Stimulated activated CD8-positive, alpha-beta memory T cell treated with anti-CD3 and anti-CD28 coated beads, Interleukin-15, amount 100 ng/mL, for 48 hours (primary cell): ENCODE measurements at places on chromosomes 7 and 10.

GRCh38 chr7:64888901-64889685, 14.0 kb upstream of the ZNF273 start:
- DNase-seq = no peak

DNA sequence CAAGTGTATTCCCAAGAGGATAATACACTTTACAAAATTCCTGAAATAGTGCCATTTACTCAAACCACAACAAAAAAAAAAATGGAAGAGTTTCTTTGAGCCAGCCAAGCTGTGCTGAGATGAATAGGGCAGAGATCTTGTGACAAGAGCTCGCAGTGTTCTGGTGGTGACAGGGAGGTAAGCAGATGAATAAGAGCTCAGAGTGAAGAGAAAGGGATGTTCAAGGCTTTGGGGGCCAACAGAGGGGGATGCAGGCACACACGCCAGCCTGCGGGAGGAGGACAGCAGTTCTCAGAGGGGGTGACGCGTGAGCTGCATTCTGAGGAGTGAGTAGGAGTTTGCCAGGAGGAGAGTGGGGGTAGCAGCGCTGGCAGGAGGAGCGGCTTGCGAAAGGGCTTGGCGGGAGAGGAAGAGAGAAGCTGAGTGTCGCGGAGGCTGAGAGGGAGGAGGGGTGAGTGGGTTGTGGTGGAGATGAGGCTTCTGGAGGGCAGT, 194.4 kb upstream of the IMMP2L start:
- no peak for DNase-seq

DNA sequence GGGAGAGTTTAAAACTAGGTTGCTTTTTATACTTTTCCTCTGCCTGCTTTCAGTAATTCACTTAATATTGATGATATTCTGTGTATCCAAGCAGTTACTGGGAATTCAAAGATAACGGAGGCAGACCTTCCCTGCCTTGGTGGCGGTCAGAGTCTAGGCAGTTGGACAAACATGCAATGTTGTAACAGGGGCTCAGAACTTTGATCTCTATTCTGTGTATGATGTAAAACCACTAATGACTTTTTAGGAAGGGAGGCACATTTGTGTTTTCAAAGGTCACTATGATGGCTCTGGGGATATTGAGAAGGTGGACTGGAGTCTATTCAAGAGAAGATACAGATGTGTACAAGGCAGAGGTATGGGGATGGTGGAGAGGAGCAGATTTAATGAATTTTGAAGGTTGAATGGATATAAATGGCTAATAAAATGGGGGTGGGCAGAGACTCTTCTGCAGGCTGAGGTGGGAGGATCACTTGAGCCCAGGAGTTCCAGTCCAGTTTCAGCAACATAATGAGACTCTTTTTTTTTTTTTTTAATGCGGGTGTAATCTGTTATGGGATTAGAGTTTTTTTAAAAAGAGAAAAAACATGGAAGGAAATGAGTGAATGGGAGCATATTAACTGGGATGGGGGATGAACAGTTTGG, 5.7 kb upstream of the PON2 start:
- DNase-seq = no peak

GRCh38 chr10:86664341-86665217, 3.7 kb upstream of the LDB3 start:
- no peak for DNase-seq

DNA sequence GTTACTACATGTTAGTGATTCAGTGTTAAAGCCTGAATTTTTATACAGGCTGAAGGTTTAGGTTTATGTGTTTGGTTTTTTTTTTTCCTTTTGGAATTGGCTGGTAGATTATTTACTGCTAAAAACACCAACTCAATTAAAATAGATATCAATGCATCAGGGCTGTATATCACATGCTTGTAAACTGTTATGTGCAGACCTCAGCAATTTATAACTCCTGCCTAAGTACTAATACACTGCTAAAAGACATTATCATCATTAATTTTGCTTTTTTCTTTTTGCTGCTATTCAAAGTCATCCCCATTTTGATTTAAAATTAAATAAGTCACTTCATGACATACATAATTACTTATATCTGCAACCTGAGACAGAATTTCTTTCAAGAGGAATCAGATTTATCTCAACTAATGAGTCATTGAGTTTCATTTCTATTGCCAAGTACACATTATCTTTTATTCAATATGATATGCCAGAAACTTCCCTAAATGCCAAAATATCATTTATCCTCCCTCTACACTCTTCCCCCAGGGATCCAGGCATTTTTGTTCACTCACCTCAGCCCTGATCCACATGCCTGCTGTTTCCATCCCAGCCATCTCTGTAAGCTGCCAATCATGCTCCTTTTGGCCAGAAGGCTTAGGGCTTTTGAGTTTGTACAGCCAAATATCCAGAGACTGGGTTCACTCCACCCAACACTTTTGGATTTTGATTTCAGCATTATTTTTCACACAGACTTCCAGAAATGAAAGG, 98.5 kb downstream of the POLR1F start:
- no peak for DNase-seq

DNA sequence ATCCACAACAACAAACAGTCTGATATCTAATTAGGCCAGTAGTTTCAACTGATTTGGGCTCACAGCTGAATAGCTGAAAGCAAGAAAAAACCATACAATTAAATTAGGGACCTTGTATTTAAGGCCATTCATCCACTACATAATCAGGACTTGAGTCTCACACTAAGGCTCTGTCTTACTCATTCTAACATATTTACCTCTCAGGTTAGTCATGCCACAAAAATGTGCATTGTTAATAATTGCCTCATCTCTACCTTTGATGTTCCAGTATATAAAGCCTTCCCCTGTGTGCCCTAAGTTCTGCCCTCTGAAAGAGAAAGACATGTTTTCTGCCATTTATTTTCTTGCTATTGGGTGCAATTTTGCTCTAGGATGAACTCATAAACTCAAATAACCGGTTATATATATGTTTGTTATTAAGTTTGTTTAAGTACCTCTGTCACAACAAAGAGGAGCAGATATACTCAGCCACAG, 5.3 kb upstream of the C1GALT1 start:
- DNase-seq = no peak

GRCh38 chr7:69889338-69889975, 291.2 kb downstream of the AUTS2 start:
- DNase-seq = no peak

DNA sequence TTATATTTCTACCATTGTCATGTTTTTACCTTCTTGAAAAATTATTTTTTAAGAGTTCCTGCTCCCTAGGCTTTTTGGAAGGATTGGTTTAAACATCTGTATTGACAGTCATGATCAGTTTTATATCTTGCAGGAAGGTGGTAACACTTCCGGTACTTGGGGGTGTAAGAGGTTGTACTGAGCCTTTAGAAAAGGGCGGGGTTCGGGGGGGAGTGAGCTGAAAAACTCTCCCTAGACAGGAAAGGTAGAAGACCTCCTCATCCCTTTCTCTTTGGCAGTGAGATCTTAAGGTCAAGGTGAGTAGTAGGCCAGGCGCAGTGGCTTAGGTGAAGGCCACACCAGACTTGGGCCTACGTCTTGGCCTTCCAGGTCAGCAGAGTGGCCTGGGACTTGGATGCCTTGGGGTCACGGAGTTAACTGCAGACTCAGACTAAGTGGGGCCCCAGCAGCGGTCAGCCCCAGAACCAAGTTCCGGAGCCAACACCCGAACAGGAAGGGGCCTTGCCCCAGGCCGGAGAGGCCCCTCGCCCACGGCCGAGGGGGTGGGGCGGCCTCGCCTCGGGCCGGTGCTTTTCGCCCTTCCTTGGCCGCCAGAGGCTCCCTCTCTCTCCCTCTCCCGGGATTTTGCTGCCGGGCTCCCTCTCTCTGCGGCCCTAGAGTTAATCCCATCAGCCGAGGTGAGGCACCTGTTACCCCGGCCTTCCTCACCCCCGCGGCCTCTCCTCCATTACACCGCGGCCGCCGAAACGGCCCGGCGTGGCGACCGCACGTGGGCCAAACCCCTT, at the start of gene PPP1R9A:
PPP1R9A (plus strand) TSS at position 569 of the 785 bp plus-strand sequence. CDS start 2,520 bp downstream, outside the sequence.
- DNase-seq = no peak

DNA sequence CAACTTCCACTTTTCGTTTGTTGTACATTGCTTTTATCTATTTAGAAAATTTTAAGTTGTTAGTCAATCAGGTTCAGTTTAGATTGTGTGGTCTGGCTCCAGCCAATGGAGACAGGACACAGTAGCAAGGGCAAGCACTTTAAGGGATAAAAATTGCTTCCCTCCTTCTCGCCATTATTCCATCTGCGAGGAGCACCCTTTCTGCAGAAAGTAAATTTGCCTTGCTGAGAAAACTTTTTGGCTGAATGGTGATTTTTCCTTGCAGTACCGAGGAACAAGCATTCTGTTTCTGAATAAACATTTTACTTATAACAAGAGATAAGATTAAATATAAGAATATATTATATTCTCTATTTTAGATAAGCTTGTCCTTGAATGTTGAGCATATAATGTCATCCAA, 34.5 kb downstream of the VIM start:
- DNase-seq = no peak

- DNase-seq = no peak
Observed at GRCh38 chr7:66627881-66628360, 760 bp upstream of the KCTD7 start.

DNA sequence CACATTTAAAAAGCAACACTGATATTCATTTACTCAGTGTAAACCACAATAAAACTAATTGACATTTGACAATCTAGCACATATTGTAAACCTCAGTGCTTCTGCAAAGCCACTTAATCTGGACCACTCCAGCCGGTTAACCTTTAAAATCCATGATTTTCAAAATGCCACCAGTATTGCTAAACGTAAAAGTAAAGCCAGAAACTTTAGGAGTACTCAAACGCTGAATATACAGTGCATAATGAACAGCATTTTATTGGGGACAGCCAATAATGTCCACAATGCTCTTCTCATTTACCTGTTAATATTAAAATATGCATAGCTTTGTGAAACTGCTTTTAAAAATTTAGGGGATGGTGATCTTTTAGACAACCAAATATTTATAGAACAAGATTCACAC, 10.8 kb downstream of the HNRNPA2B1 start:
- DNase-seq = no peak

DNA sequence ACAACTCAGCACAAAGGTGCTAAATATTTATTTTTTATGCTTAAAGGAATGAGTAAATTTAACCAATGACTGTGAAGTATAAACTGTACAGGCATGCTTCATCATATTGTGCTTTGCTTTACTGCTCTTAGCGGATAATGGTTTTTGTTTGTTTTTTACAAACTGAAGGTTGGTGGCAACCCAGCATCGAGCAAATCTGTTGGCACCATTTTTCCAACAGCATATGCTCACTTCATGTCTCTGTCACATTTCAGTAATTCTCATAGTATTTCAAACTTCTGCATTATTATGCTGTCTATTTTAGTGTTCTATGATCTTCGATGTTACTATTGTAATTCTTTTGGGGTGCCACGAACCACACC, 22.8 kb downstream of the BRAF start:
- no peak for DNase-seq

DNA sequence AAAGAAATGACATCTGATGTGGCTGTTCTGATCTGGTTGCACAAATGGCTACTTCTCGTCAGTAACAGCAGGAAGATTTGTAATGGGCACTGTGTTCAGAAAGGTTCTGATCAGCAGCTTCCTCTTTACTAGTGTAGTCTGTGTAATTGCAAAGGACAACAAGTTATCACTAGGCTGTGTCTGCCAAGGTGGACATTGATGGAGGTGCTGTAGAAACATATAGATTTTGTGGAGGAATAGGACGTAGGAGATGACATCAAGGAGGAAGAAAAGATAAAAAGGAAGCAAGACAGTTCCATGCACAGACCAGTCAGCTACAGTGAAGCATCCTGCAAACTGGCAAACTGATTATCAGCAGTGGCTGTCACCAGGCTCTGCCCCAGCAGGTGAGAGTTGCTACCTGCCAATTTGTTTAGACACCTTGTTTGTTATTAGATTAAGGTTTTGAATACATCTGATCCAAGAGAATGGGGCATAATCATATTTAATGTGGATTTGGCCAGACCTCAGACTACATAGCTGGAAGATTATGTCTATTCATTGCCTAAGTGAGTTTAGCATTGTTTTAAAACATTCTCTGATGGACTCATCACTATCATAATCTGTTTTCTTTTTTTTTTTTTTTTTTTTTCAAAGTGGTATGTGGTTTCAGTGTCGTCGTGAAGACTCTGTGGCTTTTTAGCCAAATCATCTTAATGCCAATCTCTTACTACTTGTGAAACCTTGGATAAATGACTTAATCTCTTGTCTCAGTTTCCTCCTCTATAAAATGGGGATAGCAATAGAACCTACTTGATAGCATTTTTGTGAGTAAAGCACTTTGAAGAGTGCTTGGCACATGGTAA, 417.9 kb upstream of the LRGUK start:
- DNase-seq = no peak
